Spinal cord (tissue), 10 donors: ENCODE measurements at places on chromosomes 16 and 17. TPM values are rescaled to one million over a fixed set of nuclear protein-coding genes. Genes with fewer than 3 reads are reported as not detected.

C1QL1 gene
- 20.4 TPM for total RNA-seq

KRT10 gene
- 4.3 TPM for total RNA-seq

KRTAP9-8 gene
- total RNA-seq, result not detected

SLC5A10 gene
- total RNA-seq, result not detected

TEN1 gene
- 12.6 TPM for total RNA-seq

GRCh38 chr16:86681031-86681756, 102.8 kb downstream of the FOXL1 start:
- no peak for DNase-seq

DNA sequence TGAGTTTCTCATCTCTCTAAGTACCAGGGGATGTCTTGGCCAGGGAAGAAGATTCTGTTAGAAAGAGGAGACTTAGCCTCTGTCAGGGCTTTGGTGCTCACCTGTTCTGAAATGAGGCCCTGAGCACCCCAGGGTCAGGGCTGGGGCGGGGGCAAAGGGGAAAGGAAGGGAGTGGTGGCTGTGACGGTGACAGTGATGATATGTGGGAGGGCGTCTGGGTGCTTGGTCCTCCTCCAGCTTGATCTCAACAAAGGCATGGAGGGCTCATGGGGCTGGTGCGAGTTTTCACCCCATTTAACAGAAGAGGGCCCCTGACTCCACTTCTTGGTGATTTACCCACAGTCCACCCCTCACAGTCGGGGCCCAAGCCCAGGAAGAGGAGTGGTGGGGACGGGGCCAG, 15.1 kb downstream of the SOX8 start:
- DNase-seq, result no peak

DNA sequence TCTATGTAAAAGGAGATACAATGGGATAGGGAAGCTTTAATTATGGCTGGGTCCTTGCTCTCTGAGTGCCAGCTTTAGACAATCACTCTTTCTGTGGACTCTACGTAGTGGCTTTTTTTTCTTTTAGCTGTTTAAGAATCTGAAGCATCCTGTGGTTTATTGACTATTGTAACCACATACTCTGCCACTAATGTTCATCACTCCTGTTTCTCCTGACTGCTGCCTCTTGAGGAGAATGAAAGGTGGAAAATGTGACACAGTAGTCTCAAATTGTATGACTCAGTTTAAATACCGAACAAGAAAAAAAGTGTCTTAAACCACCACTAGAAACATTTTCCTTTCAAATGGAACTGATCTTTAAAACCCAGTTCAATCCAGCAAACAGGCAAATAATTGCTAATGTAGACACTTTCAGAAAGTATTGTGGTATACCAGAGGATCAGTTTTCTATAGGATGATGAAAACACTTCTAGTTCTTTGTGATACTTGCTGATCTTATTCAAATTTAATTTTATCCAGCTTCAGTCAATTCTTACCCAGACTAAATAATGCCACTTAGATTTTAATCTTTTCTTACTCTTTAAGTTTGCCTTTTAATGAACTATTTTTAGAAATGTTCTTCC, 302.7 kb upstream of the PMFBP1 start:
- DNase-seq, result no peak

- no peak for DNase-seq
Observed at GRCh38 chr17:50745631-50746030, 21.7 kb downstream of the ANKRD40CL start.

DNA sequence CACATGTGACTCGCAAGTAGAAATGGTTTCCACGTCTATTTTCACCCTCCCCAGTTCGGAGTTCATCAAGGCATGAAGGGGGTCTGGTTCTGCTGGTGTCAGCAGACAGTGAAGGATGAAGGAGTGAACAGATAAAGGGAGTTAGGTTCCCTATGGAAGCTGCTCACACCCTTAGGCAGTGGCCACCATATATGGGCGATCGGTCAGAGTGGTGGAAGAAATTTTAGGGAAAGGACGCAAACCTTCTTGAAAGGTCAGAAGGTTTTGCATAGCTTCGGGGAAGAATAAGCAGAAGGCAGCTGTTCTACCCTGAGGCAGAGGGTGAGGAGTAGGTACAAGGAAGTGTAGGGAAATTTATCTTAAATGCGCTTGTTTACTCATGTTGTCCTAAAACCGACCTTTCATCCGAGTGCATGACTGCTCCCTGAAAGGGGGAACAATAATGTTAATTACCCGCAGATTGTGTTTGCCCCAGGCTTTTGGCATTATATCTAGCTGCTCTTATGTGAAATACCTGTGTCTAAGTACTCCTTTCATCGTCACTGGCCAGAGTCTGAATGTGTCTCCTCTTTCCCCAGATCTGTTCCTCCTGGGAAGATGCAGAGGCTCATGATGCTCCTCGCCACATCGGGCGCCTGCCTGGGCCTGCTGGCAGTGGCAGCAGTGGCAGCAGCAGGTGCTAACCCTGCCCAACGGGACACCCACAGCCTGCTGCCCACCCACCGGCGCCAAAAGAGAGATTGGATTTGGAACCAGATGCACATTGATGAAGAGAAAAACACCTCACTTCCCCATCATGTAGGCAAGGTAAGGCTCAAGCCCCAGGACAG, 12.5 kb downstream of the CDH5 start:
- DNase-seq, result no peak

DNA sequence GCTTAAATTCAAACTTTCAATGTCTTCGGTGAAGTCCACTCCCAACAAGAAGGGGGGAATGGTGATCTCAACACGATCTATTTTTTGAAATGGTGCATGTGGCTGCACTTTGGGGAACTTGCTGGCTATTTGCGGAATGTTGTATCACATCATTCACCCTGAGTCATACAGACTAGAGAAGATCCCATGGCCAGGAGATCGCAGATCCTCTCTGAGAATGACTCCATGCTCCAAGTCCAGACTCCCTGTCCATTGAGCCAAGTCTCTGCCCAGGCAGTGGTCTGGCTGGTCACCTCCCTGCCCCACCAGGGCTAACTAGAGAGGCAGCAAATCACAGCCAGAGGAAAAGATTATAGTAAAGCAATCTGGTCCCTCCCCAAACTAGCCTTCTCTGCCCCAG, 120.6 kb downstream of the XYLT1 start:
- no peak for DNase-seq

DNA sequence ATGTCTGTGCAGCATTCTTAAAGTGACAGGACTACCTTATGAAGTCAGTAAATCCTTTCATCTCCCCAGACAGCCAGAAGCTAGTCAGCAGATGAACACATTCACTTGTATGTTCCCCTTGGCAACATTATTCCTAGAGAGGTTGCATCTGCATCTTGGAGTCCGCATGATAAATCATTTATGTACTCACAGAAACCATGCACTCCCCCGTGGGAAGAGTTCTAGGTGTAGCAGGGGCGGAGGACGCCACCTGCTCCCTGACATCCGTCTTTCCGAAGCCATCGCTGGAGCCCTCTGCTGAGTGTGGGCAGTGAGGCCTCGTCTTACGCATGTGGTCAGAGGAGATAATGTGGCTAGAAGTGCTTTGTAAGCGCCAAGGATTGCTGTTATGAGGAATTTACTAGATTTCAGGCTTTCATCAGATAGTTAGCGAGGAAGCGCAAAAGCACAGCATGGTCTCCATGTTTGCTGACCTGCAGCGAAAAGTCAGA, 144.5 kb downstream of the RPTOR start:
- DNase-seq, result no peak

DNA sequence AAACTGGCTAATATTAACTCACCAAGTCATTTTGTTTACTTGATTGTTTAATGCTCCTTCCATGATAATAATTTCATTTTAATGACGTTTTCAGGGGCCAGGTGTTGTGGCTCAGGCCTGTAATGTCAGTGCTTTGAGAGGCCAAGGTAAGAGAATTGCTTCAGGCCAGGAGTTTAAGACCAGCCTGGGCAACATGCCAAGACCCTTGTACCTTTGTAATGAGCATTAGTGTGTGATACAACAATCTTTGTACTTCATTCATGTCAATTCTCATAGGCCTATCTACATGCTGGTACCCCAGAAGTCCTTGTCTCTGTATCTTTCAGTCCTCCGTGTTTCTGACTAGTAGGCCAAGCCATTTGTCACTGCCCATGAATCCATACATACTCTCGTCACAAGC, 296.9 kb downstream of the ZFHX3 start:
- DNase-seq, result no peak

GRCh38 chr16:57354311-57354710, 4.3 kb upstream of the CCL22 start:
- no peak for DNase-seq

- no peak for DNase-seq
Observed at GRCh38 chr17:18932360-18933055, 19.5 kb upstream of the SLC5A10 start.

DNA sequence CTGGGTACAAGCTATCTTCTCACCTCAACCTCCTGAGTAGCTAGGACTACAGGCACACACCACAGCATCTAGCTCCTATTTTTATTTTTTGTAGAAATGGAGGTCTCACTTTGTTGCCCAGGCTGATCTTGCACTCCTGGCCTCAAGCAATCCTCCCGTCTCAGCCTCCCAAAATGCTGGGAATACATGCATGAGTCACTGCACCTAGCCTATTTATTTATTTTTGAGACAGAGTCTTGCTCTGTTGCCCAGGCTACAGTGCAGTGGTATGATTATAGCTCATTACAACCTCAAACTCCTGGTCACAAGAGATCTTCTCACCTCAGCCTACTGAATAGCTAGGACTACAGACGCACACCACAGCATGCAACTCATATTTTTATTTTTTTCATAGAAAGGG, 40.1 kb upstream of the RGS9 start:
- no peak for DNase-seq

DNA sequence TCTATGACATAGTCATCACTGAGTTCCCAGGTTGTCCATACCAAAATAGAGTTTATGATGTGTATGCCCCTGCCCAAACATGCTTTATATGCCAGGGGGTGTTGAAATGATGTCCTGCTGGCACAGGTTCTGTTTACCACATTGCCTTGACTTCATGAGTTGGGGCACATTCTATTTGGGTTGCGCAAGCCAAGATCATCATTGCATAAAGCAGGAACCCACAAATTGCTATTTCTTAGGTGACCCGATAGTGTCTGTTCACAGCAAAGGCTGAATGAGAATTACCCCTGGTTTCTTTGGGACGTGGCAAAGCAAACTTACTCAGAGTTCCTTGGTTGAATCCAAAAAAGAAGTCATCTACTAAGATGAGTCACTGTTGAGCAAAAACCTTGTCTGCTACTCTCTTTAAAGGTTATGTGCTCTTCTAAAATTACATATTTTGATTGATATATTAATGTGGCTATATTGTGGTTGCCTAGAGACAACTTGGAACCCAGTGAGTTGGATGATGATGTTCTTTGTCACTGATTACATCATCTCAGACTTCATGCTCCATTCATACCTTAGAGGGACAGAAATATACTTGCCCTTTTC, 912.6 kb upstream of the SOX9 start:
- DNase-seq, result no peak

DNA sequence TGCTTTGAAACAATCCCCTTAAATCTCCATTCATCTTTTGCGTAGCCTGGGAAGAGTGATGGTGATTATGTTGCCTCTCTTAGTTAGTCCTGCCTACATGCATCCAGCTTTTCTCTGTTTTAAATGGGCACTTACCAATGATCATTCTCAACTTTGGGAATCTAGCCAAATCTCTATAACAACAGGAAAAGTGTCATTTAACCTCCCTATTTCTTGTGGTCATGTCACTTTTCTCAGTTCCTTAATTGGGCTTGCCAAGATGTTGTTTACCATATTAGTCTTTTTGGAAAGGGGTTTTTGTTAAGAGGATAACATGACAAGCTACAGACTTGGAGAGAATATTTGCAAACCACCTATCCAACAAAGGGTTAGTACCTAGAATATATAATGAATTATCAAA, 15.6 kb upstream of the CLEC10A start:
- no peak for DNase-seq

DNA sequence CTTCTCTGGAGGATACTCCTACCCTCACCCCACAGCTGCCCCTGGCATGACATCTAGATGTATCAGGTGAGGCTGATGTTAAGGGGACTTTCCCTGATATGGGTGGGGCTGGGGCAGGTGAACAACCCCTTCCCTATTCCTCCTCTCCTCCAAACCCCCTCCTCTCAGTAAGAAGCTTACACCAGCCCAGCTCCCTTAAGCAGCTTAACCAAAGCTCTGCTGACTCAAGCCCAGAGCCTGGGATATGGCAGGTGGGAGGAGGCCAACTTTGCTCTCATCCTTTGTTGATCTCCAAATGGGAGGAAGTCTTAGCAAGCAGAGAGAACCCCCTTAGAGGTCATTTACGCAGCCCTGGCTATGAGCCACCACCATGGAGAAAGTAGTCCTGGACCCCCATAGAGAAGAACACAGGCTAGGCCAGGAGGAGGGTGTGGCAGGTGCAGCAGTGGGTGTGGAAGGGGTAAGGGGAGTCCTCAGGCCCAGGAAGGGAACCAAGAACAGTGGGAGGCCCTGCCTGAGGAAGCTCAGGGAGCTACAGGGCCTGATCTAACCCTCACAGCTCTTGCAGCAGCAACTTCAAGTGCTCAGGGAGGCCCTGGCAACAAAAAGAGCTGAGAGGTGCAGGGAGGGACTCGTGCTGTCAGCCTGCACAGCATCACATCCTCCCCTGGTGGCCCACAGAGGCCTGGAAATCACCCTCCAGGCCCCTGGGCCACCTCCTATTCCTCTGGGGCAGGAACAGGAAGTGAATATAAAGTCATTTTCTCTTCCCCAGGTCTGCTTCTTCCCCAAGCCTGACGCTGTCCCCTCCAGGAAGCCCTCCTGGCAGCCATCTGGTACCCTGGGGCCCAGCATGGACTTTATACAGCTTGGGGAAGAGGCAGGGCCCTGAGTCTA, 2.9 kb downstream of the UNC119 start:
- DNase-seq, result no peak

DNA sequence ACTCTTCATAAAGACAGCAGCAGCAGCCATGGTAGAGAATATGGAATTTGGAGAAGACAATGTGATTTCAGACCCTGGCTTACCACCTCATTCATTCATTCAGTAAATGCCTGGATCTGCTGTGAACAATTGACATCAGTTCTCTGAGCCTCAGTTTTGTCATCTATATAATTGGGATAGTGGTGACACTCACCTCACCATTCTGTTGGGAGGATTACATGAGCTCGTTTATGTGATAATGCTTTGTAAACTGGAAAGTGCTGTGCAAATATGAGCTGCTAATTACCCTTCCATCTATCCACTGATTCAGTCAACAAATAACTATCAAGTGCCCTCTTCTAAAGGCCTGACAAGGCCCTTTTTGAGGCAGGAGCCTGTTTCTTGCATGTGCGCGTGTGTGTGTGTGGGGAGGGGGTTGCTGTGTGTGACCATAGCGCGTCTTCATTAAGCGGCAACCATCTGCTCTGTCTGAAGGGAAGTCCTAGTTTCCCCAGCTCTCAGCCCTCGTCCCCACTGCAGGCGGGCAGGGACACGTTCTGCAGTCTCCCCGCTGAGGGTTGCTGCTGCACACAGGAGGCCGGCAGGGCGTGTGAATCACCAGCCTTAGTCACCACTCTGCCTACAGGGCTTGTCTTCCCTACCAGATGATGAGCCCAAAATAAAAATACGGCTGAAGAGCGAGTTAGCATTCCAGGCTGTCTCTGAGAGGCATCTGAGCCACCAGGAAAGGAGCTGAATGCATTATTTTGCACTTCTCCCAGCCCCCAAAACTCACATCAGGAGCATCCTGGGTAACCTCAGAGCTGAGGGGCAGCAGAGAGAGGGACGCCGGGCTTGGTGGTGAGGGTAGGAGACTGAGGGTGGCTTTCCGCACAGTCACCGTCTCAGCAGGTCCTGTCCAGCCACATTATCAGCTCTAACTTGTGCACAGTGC, 19.9 kb downstream of the ARL4D start:
- DNase-seq, result peak; percentile 76
